ENCODE measurements at places on chromosomes 13 and 19.

- no peak for DNase-seq
Measured at GRCh38 chr19:21451187-21451586, 54.2 kb upstream of the ZNF429 start.

DNA sequence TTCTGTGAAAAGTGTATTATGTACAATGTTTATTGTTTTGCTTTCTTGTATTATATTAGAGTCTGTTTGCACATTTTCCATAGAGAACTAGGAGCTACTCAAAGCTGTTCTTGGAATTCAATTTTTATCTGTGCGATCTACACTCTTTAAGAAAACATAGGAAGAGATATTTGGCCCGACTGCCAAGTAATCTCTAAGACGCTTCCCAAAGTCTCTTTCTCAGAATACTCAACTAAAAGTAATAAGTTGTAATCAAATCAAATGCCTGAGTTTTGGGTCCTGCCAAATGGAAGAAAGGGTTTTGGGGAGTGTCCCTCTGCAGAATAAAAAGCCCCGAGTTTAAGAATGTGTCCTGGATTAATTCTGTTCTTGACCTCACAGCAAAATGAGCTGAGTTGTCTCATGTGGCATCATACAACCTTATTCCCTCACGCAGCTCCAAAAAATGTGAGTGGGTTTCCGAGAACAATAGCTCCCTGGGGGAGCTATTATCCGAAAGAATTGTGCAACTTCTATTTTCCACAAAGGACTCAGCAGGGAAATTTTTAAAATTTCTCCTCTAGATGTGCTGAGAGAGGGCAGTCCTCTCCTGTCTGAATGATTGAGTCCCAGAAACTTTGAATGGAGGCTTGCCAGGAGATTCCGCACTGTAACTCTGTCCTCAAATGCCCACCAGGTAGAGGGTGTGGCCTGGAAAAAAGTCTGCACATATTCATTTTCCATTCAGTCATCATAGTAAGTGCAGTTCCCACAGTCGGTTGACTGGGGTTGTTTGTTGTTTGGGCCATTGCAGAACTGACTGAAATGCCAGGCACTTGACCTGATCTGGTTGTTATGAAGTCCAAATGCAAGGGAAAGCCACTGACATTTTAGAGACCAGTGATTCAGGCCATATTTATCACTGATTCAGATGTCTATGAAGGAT is 280.0 kb upstream of the SOX21 start:
- no peak for DNase-seq

DNA sequence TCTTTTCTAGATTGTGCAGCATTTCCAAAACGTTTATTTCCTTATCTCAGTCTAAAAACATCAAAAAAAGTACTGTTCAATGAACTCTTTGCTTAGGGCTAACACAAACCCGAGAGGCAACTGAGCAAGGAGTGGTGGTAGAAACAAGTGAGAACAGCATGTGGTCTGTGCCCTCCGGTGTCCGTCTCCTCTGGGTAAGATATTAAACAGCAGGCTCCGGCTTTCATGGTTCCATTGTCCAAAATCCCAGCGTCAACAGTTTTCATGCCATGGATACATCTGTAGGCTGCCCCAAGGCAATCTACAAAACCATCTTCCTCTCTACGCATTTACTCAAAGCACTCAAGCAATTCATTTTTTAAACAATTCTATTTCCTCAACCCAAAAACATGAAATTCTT is 22.8 kb downstream of the DCLK1 start:
- DNase-seq, result no peak

GRCh38 chr13:53311561-53311960 is 282.9 kb downstream of the OLFM4 start:
- DNase-seq, result no peak

DNA sequence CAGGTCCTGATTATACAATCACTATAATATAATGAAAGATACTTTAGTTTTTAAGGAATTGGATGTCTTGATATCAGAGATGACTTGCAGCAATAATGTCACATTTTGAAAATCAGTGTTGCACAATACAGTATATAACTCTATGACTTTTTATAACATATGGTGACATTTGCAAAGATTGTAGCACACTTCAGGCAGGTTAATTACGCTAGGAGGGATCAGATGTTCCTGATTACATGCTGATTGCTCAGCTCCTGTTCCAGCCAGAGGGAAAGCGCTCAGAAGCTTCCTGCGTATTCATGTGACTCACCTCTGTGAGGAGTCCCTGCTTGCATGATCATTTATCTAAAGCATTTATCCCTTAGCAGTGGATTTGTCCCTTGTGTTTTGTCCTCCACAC is 265.6 kb downstream of the GPC5 start:
- no peak for DNase-seq

- peak; percentile 57 for DNase-seq
Measured at GRCh38 chr13:61415058-61415721, 459 bp downstream of the PCDH20 start.

DNA sequence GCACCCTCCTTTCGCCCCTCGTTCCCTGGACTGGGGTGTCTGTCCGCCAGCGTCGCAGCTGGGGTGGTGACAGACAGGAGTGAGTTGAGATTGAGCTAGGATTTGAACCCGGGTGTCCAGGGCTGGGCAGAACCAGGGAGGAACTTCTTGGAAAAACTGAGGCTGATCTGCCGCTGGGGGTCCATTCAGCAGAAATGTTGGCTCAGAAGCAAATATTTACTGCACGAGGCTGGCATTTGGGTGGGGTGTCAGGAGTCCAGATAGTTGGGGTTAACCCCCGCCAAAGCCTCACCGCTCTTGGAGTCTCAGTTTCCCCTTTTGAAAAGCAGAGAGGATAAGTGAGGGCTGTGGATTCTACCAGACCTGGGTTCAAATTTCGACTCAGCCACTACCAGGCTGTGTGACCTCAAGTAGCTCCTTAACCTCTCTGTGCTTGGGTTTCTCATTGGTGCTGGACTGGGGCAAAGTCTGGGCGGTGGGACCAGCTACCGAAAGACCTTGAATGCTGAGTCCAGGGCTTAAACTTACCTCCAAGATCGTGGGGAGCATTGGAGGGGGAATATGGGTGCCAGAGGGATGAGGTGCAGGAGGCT is 20.9 kb downstream of the MAST3 start:
- no peak for DNase-seq

GRCh38 chr13:94154367-94154766 is 325.1 kb downstream of the DCT start:
- no peak for DNase-seq

- DNase-seq, result no peak
Measured at GRCh38 chr19:6687114-6687513, 17.2 kb upstream of the TNFSF14 start.
